ENCODE measurements at places on chromosomes 1 and 21. TPM values are rescaled to one million over a fixed set of nuclear protein-coding genes. Genes with fewer than 3 reads are reported as not detected.

DNA sequence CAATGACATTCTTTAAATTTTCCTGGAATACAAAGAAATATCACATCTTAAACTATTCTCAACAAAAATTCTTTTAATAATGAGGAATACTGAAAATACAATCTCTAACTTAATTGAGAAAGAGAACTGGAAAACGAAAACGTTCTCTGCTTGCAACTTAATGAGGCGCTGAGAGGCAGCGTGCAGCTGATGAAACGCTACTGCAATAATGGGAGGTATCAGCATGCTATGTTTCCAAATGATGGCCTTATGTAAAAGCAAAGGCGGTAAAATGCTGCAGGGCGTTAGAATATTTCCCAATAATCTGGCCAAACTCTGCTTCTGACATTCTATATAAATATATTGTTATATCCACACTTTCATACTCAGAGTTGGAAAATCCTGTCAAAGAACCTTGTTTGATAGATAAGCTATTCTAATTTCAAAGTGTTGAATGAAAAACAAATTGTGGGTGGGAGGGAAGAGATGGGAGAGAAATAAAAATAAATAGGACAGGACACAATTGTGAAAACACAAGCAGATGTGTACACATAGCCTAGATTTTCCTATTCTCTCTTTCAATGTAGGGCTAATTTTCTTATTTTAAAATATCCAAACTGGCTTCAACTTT is 70.9 kb downstream of the APP start:
- peaks cover 17% of the 10 kb centered on the region for H3K36me3 ChIP-seq
- DNase-seq: no peak
- H3K27ac ChIP-seq: no peak overlapping the region
- no peak overlapping the region for H3K4me3 ChIP-seq

DNA sequence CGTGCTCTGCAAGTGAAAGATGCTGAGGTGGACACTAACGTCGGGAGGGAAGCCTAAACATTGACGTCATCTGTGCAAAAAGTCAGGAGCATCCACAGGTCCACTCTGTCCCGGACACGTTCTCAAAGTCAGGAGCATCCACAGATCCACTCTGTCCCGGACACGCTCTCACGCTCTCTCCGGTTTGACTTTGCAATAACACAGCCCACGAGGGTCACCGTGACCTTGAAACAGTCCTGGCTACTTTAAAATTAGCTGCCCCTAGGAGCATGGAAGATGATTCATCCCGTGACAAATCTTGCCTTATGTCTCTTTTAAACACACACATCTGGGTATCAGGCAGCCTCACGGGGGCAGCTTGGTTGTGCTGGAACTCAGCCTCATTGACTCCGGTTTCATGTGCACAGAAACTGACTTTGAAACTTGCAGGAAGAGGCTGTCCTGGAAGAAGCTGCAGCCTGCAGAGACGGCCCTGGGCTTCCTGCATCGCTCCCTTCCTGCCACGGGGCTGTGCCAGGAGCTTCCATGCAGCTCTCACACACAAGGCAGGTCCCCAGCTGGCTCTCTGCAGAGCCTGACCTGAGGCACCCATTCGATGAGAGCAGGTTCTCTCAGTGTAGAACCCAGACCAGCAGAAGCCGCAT is 18.1 kb upstream of the COL18A1 start:
- H3K36me3 ChIP-seq: no peaks in the 10 kb centered on the region
- H3K4me3 ChIP-seq: no peak overlapping the region
- H3K27me3 ChIP-seq: no peaks in the 10 kb centered on the region
- peaks cover 33% of the 10 kb centered on the region for H3K4me1 ChIP-seq
- H3K27ac ChIP-seq: peak overlapping the region; percentile 66

- peaks cover 13% of the 10 kb centered on the region for H3K4me1 ChIP-seq
- no peaks in the 10 kb centered on the region for H3K36me3 ChIP-seq
- H3K27me3 ChIP-seq: no peaks in the 10 kb centered on the region
- DNase-seq: no peak
- no peak overlapping the region for H3K27ac ChIP-seq
Observed at GRCh38 chr1:9070486-9070885, 1.1 kb upstream of the SLC2A5 start.

Gene DSCAM
- total RNA-seq: not detected

- no peaks in the 10 kb centered on the region for H3K36me3 ChIP-seq
- DNase-seq: no peak
- no peak overlapping the region for H3K4me3 ChIP-seq
Observed at GRCh38 chr21:43273708-43274021, 104.9 kb downstream of the CRYAA start.

DNA sequence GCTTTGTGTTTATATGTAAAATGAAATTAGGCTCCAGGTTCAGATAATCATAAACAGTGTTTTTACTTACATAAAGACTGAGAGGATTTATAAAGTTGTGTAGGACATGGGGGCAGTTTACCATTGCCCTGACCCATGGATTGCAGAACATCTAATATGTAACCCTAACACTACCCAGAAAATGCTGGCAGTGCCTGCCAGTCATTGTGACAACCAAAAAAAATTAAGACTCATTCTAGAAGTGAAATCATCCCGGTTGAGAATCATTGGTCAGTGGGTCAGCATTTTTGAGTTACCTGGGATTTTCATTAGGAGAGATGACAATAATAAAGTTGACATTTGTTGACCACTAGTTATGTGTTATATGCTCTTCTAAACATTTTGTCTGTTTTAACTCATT is 31.2 kb upstream of the THEM4 start:
- no peaks in the 10 kb centered on the region for H3K36me3 ChIP-seq
- no peaks in the 10 kb centered on the region for H3K27me3 ChIP-seq
- peak overlapping the region; percentile 9 for H3K27ac ChIP-seq
- DNase-seq: no peak
- peaks cover 28% of the 10 kb centered on the region for H3K4me1 ChIP-seq

DNA sequence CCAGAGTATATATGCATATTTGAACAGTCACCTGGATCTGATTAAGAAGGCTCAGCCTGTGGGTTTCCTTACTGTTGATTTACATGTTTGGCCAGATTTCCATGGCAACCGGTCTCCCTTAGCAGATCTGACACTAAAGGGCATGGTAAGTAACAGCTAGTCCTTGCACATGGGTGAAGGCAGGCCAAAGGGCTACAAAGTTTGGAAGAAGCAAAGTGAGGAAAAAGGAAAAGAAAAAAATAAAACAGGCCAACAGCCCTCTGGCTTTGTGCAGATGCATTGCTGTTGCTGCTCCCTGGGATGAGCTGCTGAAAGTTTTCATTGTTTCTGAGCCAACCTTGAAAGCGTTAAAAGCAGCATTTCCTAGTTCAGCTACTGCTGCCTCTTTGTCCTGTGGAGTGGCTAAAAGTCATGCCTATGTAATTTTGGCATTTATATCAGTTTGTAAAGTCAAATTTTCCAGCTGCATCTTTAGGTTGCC is 176.5 kb upstream of the HOOK1 start:
- no peak overlapping the region for H3K4me3 ChIP-seq
- H3K27ac ChIP-seq: peak overlapping the region; percentile 92
- peaks cover 51% of the 10 kb centered on the region for H3K4me1 ChIP-seq
- DNase-seq: no peak
- no peaks in the 10 kb centered on the region for H3K27me3 ChIP-seq
- peaks cover 4% of the 10 kb centered on the region for H3K36me3 ChIP-seq

DNA sequence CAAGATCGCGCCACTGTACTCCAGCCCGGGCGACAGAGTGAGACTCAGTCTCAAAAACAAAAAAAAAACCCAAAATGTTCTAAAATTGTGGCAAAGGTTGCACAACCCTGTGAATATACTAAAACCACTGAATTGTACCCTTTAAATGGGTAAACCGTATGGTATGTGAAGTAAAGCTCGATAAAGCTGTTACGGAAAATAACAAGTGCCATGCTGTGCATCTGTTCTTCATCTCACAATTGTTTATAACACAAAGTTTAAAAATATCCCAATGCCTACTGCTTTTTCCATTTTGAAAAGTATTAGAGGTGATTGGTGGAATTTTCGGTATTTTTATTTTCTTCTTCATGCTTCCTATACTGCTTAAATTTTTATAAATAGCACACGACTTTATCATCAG is 111.5 kb downstream of the ENAH start:
- H3K27me3 ChIP-seq: no peaks in the 10 kb centered on the region
- peaks cover 25% of the 10 kb centered on the region for H3K4me1 ChIP-seq
- no peak overlapping the region for H3K4me3 ChIP-seq
- no peak for DNase-seq
- H3K27ac ChIP-seq: peak overlapping the region; percentile 19
- H3K36me3 ChIP-seq: no peaks in the 10 kb centered on the region

GRCh38 chr1:65606426-65606825 is 186.0 kb downstream of the LEPR start:
- no peak overlapping the region for H3K4me3 ChIP-seq
- H3K27me3 ChIP-seq: no peaks in the 10 kb centered on the region
- H3K27ac ChIP-seq: no peak overlapping the region
- DNase-seq: no peak
- H3K4me1 ChIP-seq: peaks cover 5% of the 10 kb centered on the region

- no peaks in the 10 kb centered on the region for H3K36me3 ChIP-seq
- H3K27me3 ChIP-seq: peaks cover 28% of the 10 kb centered on the region
- H3K27ac ChIP-seq: no peak overlapping the region
- DNase-seq: no peak
- no peak overlapping the region for H3K4me3 ChIP-seq
Observed at GRCh38 chr1:222415441-222415840, 132.5 kb downstream of the HHIPL2 start.

Gene DNALI1
- 14.9 TPM for total RNA-seq

DNA sequence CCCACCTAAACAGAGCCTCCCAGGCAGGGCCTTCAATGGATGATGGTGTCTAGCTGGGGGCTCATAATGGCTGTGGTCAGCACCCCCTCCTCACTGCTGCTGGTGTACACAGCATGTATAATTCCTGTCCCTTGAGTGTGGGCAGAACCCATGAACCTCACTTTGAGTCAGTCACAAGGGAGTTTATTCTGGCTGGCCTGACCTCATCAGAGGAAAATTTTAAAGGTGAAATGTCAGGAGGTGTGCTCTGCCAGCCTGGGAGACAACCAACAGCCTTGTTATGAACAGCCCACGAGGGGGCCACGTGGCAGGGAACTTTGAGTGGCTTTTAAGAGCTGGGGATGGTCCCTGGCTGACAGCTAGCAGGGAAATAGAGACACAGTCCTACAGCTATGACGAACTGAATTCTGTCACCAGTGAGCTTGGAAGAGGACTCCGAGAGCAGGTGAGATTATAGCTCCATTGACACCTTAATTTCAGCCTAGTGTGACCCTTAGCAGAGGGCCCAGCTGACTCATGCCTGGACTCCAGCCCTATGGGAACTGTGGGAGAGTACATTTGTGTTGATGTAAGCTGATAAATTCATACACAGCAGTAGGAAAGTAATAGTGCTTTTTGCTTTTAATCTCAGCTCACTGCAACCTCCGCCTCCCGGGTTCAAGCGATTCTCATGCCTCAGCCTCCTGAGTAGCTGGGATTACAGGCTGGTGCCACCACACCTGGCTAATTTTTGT is 73.5 kb upstream of the RUNX3 start:
- H3K27me3 ChIP-seq: peaks cover 23% of the 10 kb centered on the region
- no peak for DNase-seq
- peaks cover 11% of the 10 kb centered on the region for H3K4me1 ChIP-seq
- H3K27ac ChIP-seq: no peak overlapping the region

GRCh38 chr1:204407295-204407971 is 4.2 kb downstream of the PPP1R15B start:
- H3K4me1 ChIP-seq: peaks cover 35% of the 10 kb centered on the region
- peak overlapping the region; percentile 58 for H3K27ac ChIP-seq
- no peaks in the 10 kb centered on the region for H3K27me3 ChIP-seq
- no peak for DNase-seq
- peak overlapping the region; percentile 100 for H3K4me3 ChIP-seq
- H3K36me3 ChIP-seq: peaks cover 5% of the 10 kb centered on the region

Gene C1orf105
- 0.57 TPM for total RNA-seq

GRCh38 chr1:166283190-166283589 is 116.4 kb upstream of the FAM78B start:
- no peak overlapping the region for H3K4me3 ChIP-seq
- peaks cover 7% of the 10 kb centered on the region for H3K27me3 ChIP-seq
- H3K36me3 ChIP-seq: no peaks in the 10 kb centered on the region

- H3K4me1 ChIP-seq: peaks cover 26% of the 10 kb centered on the region
- no peaks in the 10 kb centered on the region for H3K27me3 ChIP-seq
- no peak overlapping the region for H3K27ac ChIP-seq
- no peak overlapping the region for H3K4me3 ChIP-seq
- DNase-seq: no peak
Observed at GRCh38 chr1:17594026-17594425, 54.5 kb downstream of the ARHGEF10L start.

Gene RNF187
- total RNA-seq: 83.0 TPM

Gene TSPEAR
- 0.11 TPM for total RNA-seq

GRCh38 chr1:234102583-234102982 is 198.1 kb downstream of the SLC35F3 start:
- H3K27ac ChIP-seq: no peak overlapping the region
- H3K27me3 ChIP-seq: peaks cover 51% of the 10 kb centered on the region
- no peak overlapping the region for H3K4me3 ChIP-seq
- H3K36me3 ChIP-seq: no peaks in the 10 kb centered on the region
- no peaks in the 10 kb centered on the region for H3K4me1 ChIP-seq

GRCh38 chr21:31289702-31290101 is 54.4 kb downstream of the TIAM1 start:
- no peaks in the 10 kb centered on the region for H3K27me3 ChIP-seq
- H3K36me3 ChIP-seq: peaks cover 19% of the 10 kb centered on the region
- DNase-seq: no peak
- H3K27ac ChIP-seq: no peak overlapping the region
- H3K4me3 ChIP-seq: no peak overlapping the region
- H3K4me1 ChIP-seq: peaks cover 4% of the 10 kb centered on the region

DNA sequence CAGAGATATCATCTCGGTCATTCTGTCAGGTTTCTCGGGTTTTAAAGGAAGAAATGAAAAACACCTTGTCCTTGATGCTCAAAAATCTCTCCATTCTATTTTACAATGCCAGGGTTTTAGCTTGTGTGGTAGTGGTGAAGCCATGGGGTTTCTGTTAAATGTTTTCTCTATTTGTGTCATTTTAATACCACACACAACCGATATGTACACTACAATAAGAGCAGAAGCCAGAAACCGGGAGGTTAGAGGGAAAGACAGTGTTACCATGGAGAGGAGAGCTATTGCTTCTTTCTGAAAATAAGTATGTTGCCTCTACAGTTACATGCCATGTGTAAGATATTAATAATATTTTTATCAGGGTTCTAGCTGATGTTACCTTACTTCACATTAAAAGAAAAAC is 2.8 kb downstream of the SLC35D1 start:
- peak overlapping the region; percentile 71 for H3K27ac ChIP-seq
- no peak for DNase-seq
- peaks cover 20% of the 10 kb centered on the region for H3K4me1 ChIP-seq
- H3K27me3 ChIP-seq: no peaks in the 10 kb centered on the region
- H3K4me3 ChIP-seq: peak overlapping the region; percentile 14
